Pericardium fibroblast (primary cell): ENCODE measurements at places on chromosomes 7 and 10. TPM values are rescaled to one million over a fixed set of nuclear protein-coding genes. Genes with fewer than 3 reads are reported as not detected.

CLDN4 gene
- total RNA-seq, result 0.23 and 0.68 TPM in 2 replicates

MET gene
- 0.23 and 8.9 TPM in 2 replicates for total RNA-seq

OR2A12 gene
- total RNA-seq, result not detected in 2 replicates

AMZ1 gene
- 0.12 TPM in 1 of 2 replicates, not detected in the other for total RNA-seq

C7orf57 gene
- not detected in 2 replicates for total RNA-seq

TDRD1 gene
- 0.23 TPM in 1 of 2 replicates, not detected in the other for total RNA-seq

PTPRZ1 gene
- total RNA-seq, result 0.34 and 2.7 TPM in 2 replicates

PNLIPRP2 gene
- not detected in 2 replicates for total RNA-seq

CBLL1 gene
- total RNA-seq, result 13.8 and 20.1 TPM in 2 replicates

SLC39A12 gene
- total RNA-seq, result not detected in 2 replicates

BBS9 gene
- total RNA-seq, result 12.7 and 16.9 TPM in 2 replicates

MNX1 gene
- total RNA-seq, result not detected in 2 replicates

PNLIPRP3 gene
- not detected in 2 replicates for total RNA-seq

CDC14C gene
- total RNA-seq, result not detected in 2 replicates

FRMPD2 gene
- not detected in 2 replicates for total RNA-seq

DNAH11 gene
- 0.23 TPM in 1 of 2 replicates, not detected in the other for total RNA-seq

IGF2BP3 gene
- 23.1 and 34.3 TPM in 2 replicates for total RNA-seq

PYROXD2 gene
- 9.0 and 17.6 TPM in 2 replicates for total RNA-seq

CCDC172 gene
- total RNA-seq, result not detected in 2 replicates

SLC26A5 gene
- not detected in 2 replicates for total RNA-seq

AGAP3 gene
- 28.1 and 37.1 TPM in 2 replicates for total RNA-seq
